ENCODE measurements at places on chromosomes 4 and X.
A peak's percentile ranks its signal among the peaks of the same experiment; 100 is the strongest.

- no peak for DNase-seq
These were observed 67.6 kb upstream of the GYPA start for GRCh38 chr4:144208074-144208473.

DNA sequence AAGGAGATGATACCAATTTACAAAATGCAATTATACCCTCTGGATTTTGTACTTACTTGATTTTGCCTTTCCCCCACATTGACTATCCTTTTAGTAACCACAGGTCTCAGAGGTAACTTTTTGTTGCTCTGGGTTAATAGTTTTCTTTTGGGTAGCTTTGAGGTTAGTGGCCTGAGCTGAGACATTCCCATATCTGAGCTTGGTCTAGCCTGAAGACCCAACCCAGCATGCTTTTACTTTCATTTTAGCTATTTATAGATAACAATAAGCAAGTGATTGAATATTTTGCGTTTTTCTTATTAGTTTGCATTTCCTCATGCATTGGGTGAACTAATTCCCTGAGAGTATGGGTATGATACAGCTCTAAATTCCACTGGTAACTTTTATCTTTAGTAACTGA is 11.8 kb downstream of the HTN1 start:
- DNase-seq: no peak

DNA sequence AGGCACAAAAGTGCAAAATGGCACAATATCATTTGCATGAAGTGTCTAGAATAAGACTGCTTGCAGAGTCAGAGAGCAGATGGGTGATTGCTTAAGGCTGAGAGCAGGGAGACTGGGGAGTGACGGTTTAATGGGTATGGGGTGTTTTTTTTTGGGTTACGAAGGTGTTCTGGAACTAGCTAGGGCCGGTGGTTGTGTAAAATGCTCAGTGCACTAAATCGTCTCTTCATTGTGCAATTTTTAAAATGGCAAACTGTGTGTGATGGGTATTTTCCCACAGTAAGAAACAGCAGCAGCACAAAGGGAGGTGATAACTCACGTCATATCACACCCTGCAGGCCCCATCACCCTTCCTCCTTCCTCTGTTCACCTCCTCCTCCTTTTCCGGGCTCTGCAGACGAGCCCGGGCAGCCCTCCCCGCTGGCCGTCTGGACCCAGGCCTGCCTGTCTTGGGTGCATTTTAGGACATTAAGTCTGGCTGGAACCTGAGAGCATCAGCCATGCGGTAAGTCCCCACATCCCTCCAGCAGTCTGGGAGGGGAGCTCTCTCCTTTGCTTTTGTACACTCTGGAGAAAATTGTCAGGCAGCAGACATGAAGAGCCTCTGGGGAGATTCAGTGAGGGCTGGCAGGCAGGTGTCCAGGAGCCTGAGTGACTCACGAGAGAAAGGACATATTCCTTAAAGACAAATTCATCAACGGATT is 42.7 kb downstream of the ASMT start:
- DNase-seq: peak; percentile 19

DNA sequence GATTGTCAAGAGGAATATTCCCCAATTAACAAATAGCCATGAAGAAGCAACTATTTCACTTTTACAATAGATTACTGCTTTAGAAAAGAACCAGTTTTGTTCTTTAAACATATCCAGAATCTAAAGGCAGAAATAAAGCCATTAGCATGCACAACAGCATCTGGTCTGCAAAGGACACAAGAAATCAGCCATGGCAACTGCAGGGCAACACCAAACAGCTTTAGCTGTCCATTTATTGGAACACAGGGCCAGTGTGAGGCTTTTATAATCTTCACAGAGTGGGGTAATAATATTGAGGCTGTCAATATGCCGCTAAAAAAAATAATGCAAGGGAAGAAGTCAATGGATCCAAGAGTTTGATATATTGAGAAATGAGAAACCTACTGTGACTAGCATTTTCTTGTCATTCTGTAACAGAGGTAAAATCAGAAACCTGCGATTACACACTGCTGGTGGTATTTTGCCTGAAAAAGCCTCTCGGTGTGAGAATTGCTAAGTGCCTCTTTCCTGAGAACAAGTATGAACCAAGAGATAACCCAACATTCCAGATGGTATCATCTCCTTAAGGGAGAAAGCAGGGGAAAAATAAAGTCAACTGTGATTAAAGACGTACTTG is 2.7 kb upstream of the BANK1 start:
- no peak for DNase-seq

DNA sequence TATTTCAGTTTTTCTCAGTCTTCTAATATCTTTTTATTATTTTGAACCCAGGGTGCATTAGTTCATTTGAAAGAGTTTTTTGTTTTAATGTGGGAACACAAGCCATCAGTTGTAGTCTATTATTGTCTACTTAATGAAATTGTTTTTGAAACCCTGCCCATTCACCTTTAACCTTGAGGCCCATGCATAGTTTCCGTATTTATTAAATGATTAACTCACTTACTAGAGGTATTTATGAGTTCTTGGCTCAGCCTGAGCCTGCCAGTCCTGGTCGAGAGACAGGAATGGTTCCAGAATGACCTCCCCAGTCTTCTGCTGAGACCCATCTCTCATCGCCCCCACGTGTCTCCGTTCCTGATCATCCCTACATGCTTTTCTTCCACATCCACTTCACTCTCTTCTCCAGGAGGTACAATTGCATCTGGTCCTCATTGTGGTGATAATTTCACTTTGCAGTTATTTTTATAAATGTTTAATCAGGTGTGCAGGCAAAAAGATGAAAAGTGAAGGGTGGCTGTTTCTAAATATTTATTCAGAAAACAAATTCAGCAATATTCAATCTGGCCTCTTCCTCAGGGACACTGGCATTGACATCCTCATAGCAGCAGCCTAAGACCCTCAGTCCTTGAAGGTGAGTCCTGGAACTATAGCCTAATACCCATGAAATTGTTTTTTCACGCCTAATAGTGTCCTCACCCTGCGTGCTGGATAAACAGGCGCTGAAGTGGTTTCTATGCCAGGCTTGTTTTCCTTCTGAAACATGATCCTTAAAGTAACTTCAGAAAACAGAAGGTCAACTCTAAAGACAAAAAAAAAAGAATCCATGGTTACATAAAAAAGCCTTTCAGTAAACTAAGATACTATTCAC is 112.8 kb downstream of the KDR start:
- no peak for DNase-seq

DNA sequence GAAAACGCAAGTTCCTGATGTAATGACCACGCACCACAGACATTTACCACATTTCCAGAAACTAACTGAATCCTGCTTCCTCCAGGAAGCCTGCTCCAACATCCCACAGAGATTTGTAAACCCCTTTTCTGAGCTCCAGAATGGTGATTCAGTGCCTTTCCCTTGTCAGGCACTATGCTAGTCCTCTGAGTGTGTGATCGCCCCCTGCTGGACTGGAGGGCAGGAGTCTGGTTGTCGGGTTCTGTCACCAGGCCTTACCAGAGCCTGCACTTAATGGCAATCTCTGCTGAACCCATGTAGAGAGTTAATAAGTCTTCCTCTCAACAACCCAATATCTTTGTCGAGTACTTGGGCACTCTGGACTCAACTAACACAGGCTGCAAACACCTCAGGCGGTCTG is 14.5 kb upstream of the KDM5C start:
- DNase-seq: no peak

DNA sequence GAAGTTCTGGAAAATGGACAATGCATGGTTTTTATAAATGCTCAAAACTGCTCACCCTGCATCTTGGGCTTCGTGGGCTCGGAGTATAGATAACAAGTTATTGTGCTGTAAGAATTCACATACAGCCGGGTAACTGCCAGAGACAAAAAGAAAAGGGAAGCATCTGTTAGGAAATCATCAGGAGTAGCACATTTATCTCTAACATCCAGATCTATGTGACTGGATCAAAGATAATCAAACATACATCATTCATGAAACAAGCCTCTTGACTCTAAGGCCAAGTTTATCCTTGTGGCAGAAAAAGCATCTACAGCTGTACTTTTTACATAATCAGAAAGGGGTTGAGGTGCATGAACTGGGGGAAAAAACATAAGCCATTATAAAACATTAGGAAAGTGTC is 264.2 kb downstream of the PPP3CA start:
- no peak for DNase-seq

DNA sequence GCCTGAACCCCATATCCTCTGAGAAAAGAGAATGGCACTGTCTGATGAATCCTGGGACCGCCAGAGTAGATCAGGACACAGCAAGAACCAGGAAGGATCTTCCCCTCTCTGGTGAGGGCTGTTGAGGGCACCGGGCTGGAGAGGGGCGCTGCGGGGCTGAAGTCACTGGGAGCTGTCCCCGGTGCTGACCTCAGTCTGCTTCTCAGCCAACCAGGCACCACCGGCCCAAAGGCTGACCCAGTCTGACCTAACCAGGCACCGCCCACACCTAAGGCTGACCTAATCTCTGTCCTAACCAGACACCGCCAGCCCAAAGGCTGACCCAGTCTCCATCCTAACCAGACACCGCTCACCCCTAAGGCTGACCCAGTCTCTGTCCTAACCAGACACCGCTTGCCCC is 82.8 kb downstream of the CPZ start:
- no peak for DNase-seq

GRCh38 chr4:68736813-68737212 is 66.4 kb upstream of the UGT2B15 start:
- no peak for DNase-seq

DNA sequence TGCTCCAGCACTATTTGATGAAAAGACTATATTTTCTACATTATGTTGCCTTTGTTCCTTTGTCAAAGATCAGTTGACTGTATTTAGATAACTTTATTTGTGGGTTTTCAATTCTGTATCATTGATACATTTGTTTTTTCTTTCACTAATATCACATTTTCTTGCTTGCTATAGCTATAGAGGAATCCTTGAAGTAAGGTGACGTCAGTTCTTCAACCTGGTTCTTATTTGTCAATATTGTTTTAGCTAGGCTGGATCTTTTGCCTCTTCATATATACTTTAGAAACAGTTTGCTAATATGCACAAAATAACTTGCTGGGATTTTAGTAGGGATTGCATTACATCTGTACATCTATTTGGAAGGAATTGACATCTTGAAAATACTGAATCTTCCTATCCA is 21.0 kb downstream of the TECRL start:
- no peak for DNase-seq

DNA sequence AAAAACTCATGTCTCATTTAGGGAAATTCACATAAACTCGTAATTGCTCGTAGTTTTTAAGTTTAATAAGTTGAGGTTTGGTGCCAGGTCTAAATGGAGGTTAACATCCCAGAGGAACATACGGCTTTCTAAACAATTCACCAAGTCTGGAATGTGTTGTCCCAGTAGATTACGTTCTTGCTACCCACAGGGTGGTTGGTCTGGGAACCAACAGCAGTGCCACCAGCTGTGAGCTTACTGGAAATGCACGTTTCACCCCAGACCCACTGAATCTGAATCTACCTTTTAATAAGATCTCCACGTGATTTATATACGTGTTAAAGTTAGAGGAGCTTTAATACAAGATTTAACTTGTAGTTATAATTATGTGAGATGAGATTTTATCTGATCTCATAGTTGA is 134.3 kb downstream of the BMPR1B start:
- DNase-seq: no peak

GRCh38 chrX:139002319-139002718 is 290.8 kb upstream of the FGF13 start:
- no peak for DNase-seq

- no peak for DNase-seq
These were observed 2.2 kb downstream of the TREX2 start for GRCh38 chrX:153443476-153444332.

GRCh38 chrX:5916945-5917344 is 311.7 kb downstream of the NLGN4X start:
- DNase-seq: no peak

DNA sequence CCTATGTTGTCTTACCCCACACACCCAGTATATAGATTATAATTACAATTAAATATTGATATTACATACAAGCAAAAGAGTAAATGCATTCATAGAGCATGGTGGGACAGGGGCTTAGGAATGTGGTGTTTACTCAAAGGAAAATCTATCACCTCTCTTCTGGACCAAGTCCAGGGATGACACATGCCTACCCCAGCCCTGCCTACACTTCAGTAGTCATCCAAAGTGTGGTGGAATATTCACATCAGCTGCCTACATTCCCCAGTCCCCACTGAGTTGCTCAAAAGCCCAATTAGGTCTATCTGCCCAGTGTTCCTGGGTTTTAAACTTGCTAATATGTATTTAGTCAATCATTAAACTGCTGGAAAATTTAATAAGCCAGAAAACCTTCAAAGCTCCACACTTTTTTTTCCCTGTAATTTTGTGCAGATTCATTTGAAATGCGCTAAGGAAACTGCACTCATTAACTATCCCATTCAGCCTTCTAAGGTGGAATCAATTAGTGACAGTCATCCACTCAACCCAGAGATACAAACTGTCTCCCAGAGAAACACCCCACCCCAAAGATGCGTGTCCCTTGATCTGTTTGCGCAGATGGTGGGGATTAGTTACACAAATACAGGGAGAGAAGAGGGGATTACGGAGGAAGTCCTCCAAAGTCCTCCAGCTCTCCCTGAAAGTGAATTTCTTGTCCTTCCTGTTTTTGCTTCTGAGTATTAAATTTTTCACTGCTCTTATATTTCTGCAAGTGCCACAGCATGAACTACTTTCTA is 91.7 kb upstream of the KDR start:
- no peak for DNase-seq

Data from stimulated activated CD8-positive, alpha-beta memory T cell treated with anti-CD3 and anti-CD28 coated beads, Interleukin-15, amount 100 ng/mL, for 24 hours (primary cell).